ENCODE measurements at places on chromosomes 7 and 10. TPM values are rescaled to one million over a fixed set of nuclear protein-coding genes. Genes with fewer than 3 reads are reported as not detected.

Gene SLC13A4
- total RNA-seq = not detected

- H3K36me3 ChIP-seq = peaks cover 2% of the 10 kb centered on the region
- no peak overlapping the region for H3K27ac ChIP-seq
- H3K27me3 ChIP-seq = no peaks in the 10 kb centered on the region
- no peak overlapping the region for H3K4me3 ChIP-seq
- H3K4me1 ChIP-seq = peaks cover 53% of the 10 kb centered on the region
These were observed 104.5 kb downstream of the TNS3 start for GRCh38 chr7:47477191-47478016.

Gene ANKRD61
- not detected for total RNA-seq

GRCh38 chr10:48567346-48567745 is 37.5 kb downstream of the ARHGAP22 start:
- H3K36me3 ChIP-seq = no peaks in the 10 kb centered on the region
- H3K4me3 ChIP-seq = no peak overlapping the region
- H3K4me1 ChIP-seq = peaks cover 17% of the 10 kb centered on the region
- no peaks in the 10 kb centered on the region for H3K27me3 ChIP-seq
- H3K27ac ChIP-seq = no peak overlapping the region
- no peak for DNase-seq

GRCh38 chr10:11295492-11295891 is 277.8 kb downstream of the CELF2 start:
- no peak for DNase-seq
- no peak overlapping the region for H3K4me3 ChIP-seq

DNA sequence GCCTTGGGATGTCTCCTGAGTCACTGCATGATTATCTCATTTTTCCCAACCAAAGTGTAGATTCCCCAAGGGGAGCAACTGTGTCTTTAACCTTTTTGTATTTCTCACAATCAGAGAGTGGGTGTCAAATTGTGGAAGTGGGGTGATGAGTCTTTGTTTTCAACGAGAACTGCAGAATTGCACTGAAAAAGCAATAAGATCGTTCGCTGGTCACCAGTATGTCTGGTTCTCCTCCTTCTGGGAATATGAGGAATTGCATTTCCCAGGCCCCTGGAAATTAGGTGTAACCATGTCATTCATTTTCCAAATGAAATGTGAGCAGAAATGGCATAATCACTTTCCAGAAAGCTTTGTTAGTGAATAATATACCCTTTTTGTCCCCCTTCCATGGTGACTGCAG is 326.9 kb downstream of the GPAM start:
- H3K27me3 ChIP-seq = no peaks in the 10 kb centered on the region
- no peak overlapping the region for H3K4me3 ChIP-seq
- H3K4me1 ChIP-seq = no peaks in the 10 kb centered on the region
- no peak for DNase-seq
- H3K27ac ChIP-seq = no peak overlapping the region

- DNase-seq = no peak
- no peak overlapping the region for H3K4me3 ChIP-seq
- H3K4me1 ChIP-seq = peaks cover 39% of the 10 kb centered on the region
- H3K27me3 ChIP-seq = no peaks in the 10 kb centered on the region
- peaks cover 29% of the 10 kb centered on the region for H3K36me3 ChIP-seq
These were observed 89.8 kb downstream of the CAMK1D start for GRCh38 chr10:12438919-12439692.

Gene FGL2
- 5.7 TPM for total RNA-seq

- H3K4me3 ChIP-seq = no peak overlapping the region
- H3K27ac ChIP-seq = no peak overlapping the region
- no peak for DNase-seq
- no peaks in the 10 kb centered on the region for H3K36me3 ChIP-seq
These were observed 919.8 kb upstream of the C7orf33 start for GRCh38 chr7:147670759-147671158.

DNA sequence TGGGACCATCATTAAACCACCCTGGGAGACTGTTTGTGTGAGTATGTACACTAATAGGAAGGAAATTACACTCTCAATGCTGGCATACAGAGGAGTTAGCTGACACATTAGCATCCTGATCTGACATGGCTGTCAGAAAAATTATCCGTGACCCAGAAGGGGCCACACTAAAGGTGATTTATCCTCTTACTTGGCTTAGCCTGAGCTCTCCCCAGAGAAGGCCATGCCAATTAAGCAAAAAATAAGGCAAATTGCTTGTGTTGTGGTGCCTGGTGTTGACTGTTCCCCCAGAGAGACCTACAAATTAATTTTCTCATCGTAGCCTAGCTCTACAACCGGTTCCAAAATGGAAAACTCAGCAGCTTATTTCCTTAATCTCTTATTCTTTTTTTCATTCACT is 992.3 kb downstream of the KCNMA1 start:
- H3K27me3 ChIP-seq = no peaks in the 10 kb centered on the region
- no peaks in the 10 kb centered on the region for H3K36me3 ChIP-seq
- DNase-seq = no peak
- no peak overlapping the region for H3K27ac ChIP-seq
- H3K4me3 ChIP-seq = no peak overlapping the region

DNA sequence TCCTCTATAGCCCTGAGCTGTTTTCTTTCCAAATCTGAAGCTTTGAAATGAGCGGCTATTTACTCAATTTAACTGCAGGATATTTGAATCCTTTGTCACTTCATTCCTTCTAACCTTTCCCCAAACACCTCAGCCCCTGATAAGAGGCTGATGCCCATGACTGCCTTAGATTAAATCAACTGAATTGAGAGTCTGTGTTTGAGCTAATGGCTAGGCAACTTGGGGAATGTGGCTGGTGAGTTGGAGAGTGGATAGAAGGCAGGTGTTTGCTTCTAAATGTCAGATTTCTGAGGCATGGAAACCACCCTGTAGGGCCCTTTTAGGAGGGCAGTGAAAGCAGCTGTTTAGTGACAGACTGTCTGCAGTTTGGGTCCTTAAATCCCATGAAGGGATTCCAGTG is 759.9 kb downstream of the LRMDA start:
- no peak for DNase-seq
- no peak overlapping the region for H3K27ac ChIP-seq
- H3K36me3 ChIP-seq = no peaks in the 10 kb centered on the region
- H3K27me3 ChIP-seq = no peaks in the 10 kb centered on the region

DNA sequence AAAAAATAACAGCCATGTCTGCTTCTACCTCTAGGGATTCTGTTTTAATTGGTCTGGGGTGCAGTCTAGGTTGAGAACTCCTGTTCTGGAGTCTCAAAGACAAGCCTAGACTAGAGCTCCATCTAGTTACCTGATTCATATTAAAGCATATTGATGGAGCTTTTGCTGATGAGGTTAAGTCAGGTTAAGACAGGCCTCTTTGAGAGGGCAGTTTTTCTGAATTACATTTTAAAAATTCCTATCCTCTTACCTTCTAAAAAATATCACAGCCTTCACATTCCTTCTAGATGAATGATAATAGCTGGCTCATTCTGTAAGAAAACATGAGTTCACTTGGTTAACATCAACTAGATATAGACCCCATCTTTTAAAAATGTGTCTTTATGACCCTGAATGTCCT is 28.9 kb downstream of the MGAM start:
- H3K27me3 ChIP-seq = no peaks in the 10 kb centered on the region
- no peak overlapping the region for H3K4me3 ChIP-seq

DNA sequence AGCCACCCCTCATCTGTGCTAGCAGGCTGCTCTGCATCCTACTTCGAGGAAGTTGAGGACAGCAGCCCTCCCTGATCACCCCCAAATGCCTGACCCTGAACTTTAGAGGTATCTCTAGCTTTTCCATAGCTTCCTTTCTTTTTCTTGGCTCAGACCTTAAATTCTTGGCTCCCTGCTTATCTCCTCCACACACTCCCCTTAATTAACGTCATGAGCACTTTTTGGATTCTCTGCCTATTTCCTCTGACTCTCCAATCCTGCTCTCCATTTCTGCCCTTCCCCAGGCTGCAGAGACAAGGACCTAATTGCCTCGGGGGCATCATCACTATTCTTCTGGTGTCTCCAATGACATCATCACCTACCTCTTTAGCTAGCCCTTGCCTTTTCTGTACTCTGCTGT is 40.8 kb upstream of the SEC61G start:
- H3K27me3 ChIP-seq = peaks cover 6% of the 10 kb centered on the region
- H3K4me3 ChIP-seq = no peak overlapping the region
- no peak overlapping the region for H3K27ac ChIP-seq

- no peak overlapping the region for H3K27ac ChIP-seq
- no peak overlapping the region for H3K4me3 ChIP-seq
- no peak for DNase-seq
- peaks cover 3% of the 10 kb centered on the region for H3K27me3 ChIP-seq
These were observed 310.4 kb downstream of the CTNNA3 start for GRCh38 chr10:67385566-67385965.

- DNase-seq = peak; percentile 9
- H3K27ac ChIP-seq = no peak overlapping the region
- H3K36me3 ChIP-seq = no peaks in the 10 kb centered on the region
These were observed 54.9 kb downstream of the PDGFA start for GRCh38 chr7:464454-465401.

DNA sequence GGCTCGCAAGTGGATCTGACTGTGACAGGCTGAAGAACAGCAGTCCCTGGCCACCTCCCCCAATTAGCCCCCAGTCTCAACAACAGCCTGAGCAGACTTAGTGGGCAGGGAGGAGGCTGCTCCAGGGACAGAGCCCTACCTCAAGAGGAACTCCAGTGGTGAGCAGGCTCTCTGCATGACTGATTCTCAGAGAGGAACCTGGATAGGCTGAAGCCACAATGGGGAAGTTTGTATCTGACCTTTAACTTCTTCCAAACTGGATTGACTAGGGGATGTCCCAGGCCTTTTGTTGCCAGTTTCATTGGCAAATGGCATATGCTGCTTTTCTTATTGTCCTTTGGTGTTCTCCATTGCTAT is 93.0 kb downstream of the ARHGAP22 start:
- peaks cover 11% of the 10 kb centered on the region for H3K4me1 ChIP-seq
- no peak overlapping the region for H3K4me3 ChIP-seq
- H3K27me3 ChIP-seq = peaks cover 1% of the 10 kb centered on the region
- DNase-seq = no peak
- H3K36me3 ChIP-seq = peaks cover 5% of the 10 kb centered on the region

DNA sequence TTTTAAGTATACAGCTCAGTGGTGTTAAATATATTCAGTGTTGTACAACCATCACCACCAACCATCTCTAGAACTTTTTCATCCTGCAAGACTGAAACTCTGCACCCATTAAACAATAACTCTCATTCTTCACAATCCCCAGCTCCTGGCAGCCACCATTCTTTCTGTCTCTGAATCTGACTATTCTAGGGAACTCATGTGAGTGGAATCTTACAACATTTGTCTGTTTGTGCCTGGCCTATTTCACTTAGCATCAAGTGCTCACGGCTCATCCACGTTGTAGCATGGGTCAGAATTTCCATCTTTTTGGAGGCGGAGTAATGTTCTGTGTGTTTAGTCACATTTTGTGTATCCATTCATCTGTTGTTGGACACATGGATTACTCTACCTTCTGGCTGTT is 40.8 kb upstream of the PFKFB3 start:
- peaks cover 5% of the 10 kb centered on the region for H3K36me3 ChIP-seq
- H3K4me3 ChIP-seq = no peak overlapping the region
- no peak overlapping the region for H3K27ac ChIP-seq
- peaks cover 28% of the 10 kb centered on the region for H3K4me1 ChIP-seq

DNA sequence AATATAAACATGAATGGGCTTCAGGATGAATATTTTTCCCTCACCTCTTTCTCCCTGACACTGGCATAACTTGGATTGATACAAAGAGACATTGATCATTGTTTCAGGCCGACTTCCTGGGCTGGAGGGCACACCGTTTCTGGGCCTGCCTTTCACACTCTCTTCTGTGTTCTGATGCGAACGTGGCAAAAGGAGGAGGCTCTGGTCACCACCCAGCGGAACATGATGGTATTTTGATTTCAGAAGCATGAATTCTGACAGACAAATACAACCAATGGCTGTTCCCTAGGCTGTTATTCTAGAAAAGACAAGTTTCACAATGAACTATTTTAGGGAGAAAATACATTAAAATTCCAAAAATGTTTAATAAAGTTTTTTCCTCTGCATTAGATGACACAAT is 534.5 kb upstream of the MKI67 start:
- H3K4me3 ChIP-seq = no peak overlapping the region
- no peaks in the 10 kb centered on the region for H3K4me1 ChIP-seq
- H3K27me3 ChIP-seq = no peaks in the 10 kb centered on the region
- no peak for DNase-seq
- H3K36me3 ChIP-seq = no peaks in the 10 kb centered on the region

Gene ZNF853
- total RNA-seq = 3.2 TPM

DNA sequence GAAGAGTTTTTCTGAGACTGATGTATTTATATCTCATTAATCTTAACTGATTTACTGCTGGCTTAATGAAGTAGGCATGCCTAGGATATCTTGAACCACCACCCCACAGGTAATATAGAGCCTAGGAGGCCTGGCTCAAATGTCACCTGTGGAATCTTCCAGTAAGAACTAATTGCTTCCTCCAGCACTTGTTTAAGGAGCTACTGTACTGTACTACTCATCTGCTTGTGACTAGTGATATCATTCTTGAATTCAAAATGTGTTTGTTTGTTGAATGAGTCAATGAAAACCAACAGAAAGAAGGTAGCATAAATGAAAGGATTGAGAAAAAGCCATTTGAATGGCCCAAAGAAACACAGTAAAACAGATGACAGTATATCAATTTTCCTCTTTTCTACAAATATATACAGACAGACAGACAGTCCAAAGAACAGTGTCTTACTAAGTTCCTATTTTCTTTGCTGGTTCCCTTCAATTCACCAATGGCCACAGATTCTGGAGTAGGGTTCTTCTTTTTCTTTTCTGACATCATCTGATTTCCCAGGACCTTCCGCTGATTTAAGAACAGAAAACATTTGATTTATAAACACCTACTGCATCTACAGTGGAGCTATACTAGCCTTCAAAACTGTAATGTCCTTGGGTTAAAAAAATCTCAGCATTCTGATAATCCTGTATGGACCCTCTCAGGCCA is 43.7 kb upstream of the SLIT1 start:
- no peak overlapping the region for H3K4me3 ChIP-seq
- no peak for DNase-seq
- H3K27ac ChIP-seq = no peak overlapping the region
- H3K27me3 ChIP-seq = no peaks in the 10 kb centered on the region
- peaks cover 75% of the 10 kb centered on the region for H3K36me3 ChIP-seq
- no peaks in the 10 kb centered on the region for H3K4me1 ChIP-seq

DNA sequence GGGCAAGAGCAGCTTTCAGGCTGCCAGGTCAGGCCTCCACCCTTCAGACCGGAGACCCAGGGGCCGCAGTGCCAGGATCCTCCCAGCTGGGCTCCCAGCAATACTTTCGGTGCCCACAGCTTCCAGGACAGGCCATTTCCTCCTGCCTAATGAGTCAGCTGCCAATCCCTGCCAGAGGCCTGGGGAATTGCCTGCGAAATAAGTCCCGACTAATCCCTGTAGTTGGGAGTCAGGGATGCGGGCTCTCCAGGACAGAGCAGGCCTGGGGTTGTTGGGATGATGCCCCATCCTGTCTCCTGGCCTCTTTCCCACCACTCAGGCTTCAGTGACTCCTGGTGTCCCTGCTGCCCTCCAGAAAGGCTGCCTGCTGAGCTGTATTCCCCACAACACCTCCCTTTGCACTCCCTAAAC is 143.5 kb upstream of the UNC5B start:
- no peak for DNase-seq
- no peaks in the 10 kb centered on the region for H3K4me1 ChIP-seq

GRCh38 chr7:134593530-134594392 is 44.9 kb downstream of the AKR1B15 start:
- H3K4me1 ChIP-seq = no peaks in the 10 kb centered on the region
- H3K27me3 ChIP-seq = no peaks in the 10 kb centered on the region
- H3K27ac ChIP-seq = no peak overlapping the region
- no peaks in the 10 kb centered on the region for H3K36me3 ChIP-seq
- DNase-seq = no peak

Gene CCDC136
- total RNA-seq = 4.8 TPM

Gene PPP1R17
- not detected for total RNA-seq

All from activated B cell treated with CpG ODN at 0.5 μM for 24 hours (primary cell).